Adipocyte (in vitro differentiated cells): ENCODE measurements at places on chromosomes 1 and 21.

GRCh38 chr1:59393211-59394180 lies 96.6 kb downstream of the FGGY start:
- peak; percentile 91 for DNase-seq

DNA sequence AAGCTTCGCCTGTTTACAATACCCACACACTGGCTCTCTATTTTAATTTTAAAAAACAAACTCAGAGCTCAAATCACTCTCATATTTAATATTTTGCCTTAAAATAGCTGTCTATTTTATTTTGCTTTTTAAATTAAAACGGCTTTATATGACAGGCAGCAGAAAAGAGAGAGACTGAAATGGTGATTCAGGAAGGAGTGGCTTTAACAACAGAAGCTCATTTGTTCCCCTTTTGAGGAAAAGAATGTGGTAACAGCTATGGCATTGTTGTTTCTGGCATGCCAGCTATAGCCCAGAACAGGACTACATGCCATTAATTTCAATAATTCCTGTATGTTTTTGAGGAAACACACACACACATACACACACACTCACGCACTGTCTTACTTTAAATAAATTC lies 234.2 kb upstream of the PTBP2 start:
- peak; percentile 28 for DNase-seq

GRCh38 chr21:27759820-27760219 lies 792.9 kb upstream of the ADAMTS5 start:
- no peak for DNase-seq

DNA sequence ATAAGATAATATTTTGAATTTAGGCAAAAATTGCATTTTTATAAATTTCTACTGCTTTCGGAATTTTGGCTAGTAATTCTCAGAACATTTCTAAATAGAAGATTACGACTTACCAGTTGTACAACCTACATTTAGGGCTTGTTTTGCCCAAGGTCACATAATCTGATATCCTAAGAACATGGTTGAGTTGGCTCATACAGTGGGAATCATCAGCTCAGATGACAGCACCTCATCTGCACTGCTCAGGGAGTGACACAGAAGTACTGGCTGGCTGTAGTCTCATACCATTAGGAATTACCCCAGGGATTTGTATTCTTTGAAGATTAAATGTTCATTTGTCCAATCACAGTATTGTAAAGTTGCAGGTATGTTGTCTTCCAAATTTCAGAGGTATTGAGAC lies 217.6 kb downstream of the ADGRL2 start:
- DNase-seq, result no peak

GRCh38 chr1:45842786-45843185 lies 39.4 kb downstream of the MAST2 start:
- no peak for DNase-seq

- no peak for DNase-seq
Observed at GRCh38 chr1:173444757-173445156, 32.4 kb upstream of the PRDX6 start.

GRCh38 chr1:78527706-78528105 lies 36.9 kb downstream of the PTGFR start:
- no peak for DNase-seq

- DNase-seq, result no peak
Observed at GRCh38 chr1:30599721-30600120, 123.7 kb downstream of the MATN1 start.

- no peak for DNase-seq
Observed at GRCh38 chr1:226728448-226728847, 10.6 kb downstream of the ITPKB start.

DNA sequence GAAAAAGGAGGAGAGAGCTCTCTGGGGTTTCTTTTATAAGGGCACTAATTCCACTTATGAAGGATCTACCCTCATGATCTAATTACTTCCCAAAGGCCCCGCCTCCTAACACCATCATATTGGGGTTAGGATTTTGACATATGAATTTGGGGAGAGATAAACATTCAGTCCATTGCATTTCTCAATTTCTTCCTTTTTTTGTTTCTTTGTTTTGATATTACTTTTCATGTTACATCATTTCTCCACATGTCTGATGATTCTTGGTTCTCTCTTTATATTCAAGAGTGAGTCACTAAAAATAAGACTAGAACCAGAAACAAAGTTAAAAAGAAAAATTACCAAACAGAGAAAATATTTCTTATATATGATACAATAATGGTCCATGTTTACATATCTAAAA lies 63.2 kb upstream of the DUSP10 start:
- DNase-seq, result peak; percentile 30

GRCh38 chr1:22057861-22058260 lies 5.4 kb downstream of the CDC42 start:
- DNase-seq, result no peak
